CD4-positive, alpha-beta memory T cell (primary cell): ENCODE measurements at places on chromosomes 5 and 9.

- no peak for DNase-seq
Observed at GRCh38 chr9:130933114-130934046, 5.7 kb downstream of the FIBCD1 start.

DNA sequence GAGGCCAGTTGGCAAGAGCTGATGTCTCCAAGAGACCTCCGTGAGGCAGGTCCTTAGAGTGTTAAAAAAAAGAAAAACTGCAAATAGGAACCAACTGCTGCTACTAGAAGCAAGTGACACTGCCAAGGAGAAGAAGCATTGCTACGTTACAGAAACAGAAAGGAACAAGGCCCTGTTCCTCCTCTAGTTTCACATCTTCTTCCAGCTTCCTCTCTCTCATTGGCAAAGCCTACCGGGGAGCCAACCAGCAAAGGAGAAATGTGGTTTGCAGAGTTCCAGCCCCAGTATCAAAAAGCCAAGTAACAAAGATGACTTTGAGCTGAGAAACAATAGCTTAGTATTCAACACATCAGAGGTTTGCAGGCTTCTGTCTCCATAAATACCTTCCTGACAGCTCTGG is 145.9 kb downstream of the PRELID2 start:
- no peak for DNase-seq

DNA sequence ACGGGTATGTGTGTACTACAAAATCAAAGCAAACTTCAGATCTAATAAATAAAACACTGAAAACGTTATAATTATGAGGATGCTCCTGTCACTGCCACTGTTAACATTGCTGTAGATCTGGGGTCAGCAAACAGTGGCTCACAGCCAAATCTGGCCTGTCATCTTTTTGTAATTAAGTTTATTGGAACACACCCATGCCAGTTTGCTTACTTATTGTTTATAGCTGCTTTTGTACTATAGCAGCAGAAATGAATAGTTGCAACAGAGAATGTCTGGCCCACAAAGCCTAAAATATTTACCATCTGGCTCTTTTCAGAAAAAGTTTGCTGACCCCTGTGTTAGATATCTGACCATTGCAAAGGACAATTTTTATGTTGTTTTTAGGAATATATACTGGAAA is 32.1 kb downstream of the PRRC1 start:
- no peak for DNase-seq

DNA sequence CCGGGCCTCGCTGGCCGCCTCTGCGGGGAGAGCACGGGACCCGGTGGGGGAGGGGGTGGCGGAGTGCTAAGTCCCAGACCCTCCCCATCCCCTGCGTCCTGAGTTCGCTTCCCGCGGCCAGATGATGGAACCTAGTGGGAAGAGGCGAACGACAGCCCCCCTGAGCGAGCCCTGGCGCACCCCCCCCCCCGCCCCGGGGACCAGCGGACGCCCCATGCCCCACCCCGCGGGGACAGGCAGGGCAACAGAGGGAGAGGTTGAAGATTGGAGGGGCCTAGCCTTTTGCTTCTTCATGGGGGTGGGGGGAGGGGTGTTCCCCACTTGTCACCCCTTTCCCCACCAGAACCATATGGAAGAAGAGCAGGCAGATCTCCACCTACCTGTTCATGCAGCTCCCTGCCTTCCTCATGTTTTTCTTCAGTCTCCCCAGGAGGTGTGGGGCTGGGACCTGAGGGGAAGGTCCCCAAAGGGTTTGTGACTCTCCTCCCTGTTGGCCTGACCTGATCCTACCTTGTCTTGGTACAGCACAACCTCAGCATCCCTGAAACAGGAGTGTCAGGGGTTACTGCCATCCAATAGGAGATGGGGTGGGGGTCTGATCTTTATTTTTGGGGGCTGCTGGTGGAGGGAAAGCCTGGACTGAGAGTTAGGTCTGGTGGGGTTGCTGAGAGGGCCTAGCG is 485 bp downstream of the FAM53C start:
- no peak for DNase-seq

- DNase-seq = no peak
Observed at GRCh38 chr5:178383919-178384815, 151.6 kb upstream of the PHYKPL start.

- DNase-seq = no peak
Observed at GRCh38 chr5:173862047-173862477, 26.1 kb upstream of the CPEB4 start.

- no peak for DNase-seq
Observed at GRCh38 chr9:80440724-80441123, 869.0 kb downstream of the TLE4 start.

DNA sequence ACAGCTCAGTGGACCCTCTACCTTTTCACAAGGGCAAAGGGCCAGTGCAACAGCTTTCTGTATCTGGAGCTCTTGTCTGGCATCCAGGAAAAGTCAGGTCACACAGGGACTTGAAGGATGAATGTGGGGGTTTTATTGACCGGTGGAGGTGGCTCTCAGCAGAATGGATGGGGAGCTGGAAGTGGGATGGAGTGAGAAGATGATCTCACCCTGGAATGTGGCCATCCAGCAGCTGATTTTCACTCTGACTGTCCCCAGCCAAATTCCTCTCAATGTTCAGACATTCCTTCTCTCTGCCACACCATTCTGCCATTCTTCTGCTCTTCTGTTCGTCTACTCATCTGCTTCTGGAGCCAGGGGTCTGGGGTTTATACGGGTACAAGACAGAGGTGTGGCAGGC is 1119.9 kb downstream of the TAF11L14 start:
- no peak for DNase-seq

DNA sequence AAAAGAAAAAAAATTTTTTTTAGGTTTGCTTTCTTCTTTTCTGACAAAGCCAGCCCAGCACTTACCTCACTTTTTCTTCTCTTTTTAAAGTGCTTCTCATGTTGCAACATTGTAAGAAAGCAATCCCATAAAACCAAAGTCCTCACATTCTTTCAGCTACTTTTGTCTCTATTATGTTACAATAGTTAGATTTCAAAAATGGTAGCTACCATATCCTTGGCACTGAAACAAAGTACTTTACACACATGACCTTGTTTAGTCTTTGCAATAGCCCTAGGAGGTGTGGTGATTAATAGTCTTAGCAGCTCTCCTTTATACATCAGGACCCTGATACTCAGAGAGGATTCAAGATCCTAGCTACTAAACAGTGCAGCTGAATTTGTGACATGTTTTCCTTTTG is 23.5 kb upstream of the CARTPT start:
- DNase-seq = no peak

DNA sequence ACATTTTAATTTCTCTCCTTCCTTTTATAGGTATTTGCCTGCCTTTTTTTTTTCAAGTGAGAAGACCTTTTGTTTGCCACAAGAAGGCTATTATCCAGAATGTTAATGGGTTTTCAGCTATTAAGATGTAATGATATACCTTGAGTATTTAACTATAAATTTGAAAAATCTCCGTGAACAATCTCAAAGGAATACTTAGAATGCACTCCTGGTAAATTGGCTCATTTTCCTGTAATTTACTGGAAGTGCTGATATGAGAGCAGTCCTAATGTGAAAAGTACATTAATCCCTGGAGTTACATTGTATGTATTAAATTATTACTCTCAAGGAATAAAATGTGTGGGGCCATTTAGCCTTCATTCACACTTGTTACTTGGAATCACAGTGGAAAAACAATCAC is 32.4 kb downstream of the AOPEP start:
- no peak for DNase-seq

DNA sequence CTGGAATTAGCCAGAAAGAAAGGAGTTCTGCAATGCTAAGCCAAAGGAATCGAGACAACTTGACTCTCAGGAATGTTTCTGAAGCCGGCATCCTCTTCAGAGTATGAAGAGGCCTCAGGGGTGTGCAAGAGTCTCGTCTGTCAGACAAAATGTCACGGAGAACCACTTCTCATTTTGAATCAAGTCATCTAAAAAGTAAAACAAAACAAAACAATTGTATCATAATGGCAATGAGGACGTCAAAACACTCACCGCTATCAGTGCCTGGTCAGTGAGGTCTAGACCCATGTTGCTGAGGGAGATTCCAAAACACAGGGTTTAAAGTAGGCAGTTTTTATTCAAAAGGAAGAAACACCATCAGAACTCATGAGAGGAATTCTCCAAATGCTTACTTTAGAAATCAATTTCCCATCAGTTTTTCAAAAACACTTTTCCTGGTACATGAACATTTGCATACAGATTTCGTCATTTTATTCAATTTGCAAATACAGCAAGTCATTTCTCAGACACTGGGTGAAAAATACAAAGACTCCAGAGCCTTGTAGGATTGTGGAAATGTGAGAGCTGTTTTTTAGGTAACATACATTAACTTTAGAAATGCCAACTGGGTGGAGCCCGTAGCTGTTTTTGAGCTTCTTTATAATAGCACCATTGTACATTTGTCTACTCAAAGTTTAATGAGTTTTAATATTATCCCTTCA is 89.5 kb upstream of the MAP3K1 start:
- no peak for DNase-seq

GRCh38 chr9:79210541-79211243 is 361.1 kb upstream of the TLE4 start:
- DNase-seq = no peak

- no peak for DNase-seq
Observed at GRCh38 chr9:79809931-79810330, 238.2 kb downstream of the TLE4 start.

GRCh38 chr9:121781701-121782464 is 130.4 kb downstream of the DAB2IP start:
- no peak for DNase-seq

- no peak for DNase-seq
Observed at GRCh38 chr5:135645336-135646180, 66.8 kb upstream of the CXCL14 start.

DNA sequence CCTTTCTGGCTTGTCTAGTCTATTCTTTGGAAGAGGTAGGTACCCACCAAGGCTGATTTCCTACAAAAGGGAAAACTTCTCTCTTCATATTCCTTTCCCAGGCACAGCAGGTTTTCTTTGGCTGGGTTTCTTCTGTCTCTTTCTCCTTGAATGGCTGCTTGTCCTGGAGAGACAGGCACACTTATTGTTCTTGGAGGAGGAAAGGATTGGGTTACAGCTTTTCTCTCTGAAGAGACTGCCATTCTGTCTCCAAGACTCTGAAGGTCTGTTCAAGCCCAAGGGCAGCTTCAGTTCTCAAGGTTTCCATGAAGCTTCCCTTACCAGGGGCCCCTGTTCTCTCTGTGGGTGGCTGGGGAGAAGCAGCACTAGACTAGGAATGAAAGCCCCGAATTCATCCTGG is 33.9 kb downstream of the ACTBL2 start:
- DNase-seq = no peak

- DNase-seq = no peak
Observed at GRCh38 chr5:59054963-59055528, 472.2 kb downstream of the RAB3C start.

- DNase-seq = no peak
Observed at GRCh38 chr9:107734256-107735013, 244.9 kb upstream of the KLF4 start.

DNA sequence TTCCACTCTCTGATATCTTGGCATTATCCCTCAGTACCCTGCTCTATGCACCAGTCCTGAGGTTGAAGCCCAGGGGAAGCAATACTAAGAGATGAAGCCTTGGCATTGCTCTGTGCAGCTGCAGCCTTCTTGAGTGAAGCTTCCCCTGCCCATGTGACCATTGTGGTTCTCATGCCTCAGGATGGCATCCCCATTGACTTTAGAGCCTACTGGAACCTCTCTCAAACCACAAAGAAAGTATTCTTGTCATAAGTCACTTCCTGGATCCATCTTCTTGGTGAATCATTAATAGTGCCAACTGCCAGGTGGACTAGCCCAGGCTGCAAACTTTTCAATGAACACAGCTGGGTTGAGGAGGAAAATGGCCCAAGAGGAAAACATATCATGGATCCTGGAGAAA is 283.9 kb upstream of the RFX3 start:
- DNase-seq = no peak

- DNase-seq = no peak
Observed at GRCh38 chr5:111016801-111017200, 54.7 kb upstream of the TSLP start.

GRCh38 chr9:14014744-14015143 is 299.2 kb downstream of the NFIB start:
- DNase-seq = no peak

GRCh38 chr9:137320555-137321384 is 18.7 kb upstream of the NRARP start:
- no peak for DNase-seq

DNA sequence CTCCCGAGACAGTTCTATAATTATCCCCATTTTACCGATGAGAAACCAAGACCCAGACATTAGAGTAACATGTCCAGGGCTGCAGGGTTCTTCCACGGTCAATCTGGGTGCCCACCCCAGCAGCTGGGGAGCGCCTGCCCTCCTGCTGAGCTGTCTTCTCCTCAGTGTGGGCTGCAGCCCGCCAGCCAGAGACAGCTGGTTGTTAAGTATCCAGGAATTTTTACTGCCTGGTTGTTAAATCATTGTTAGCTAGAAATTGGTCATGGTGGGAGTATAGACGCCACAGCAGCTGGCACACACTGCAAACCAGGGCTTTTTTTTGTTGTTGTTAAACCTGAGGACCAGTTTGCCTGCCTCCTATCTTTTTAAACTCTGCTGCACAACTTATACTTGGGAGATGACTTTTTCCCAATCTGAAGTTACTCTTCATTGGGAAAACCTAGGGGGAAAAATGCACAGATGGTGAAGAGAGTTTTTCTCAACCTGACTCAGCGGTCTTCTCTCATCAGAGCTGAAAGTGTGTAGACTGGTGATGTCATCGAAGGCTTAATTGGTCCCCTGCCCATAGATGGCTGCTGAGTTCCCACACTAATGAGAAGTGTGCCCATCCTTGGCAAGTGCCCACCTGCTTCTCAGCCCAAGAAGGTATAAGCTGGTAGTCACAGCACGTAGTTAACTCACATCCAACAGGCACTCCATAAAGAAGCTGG is 208.6 kb downstream of the DRD1 start:
- no peak for DNase-seq

DNA sequence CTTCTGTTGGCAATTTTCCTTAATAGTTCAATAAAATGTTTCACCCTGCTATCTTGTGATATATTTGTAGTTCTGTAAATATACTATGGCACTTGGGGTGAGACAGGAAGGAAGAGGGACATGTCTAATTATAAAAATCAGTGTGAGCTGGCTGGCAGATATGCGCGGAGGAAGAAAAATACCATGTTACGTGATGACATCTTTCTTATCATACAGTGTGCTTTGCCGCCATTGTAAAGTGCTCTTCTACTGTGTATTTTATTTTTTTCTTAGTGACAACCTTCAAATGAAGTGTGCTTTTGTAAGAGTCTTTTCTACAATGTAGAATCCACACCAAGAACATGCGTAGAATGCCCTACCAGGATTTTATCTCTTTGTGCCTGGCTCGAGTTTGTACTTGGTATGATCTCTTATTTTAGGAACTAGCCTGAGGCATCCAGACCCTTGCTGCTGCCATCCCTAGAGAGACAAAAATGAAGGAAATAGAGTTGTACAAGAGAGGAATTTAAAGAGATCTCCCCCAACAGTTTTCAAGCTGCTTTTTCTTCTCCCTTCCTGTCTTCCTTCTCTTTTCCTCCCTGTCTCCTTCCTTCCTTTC is 46.7 kb upstream of the RIOK2 start:
- DNase-seq = no peak

- no peak for DNase-seq
Observed at GRCh38 chr5:175706499-175706898, 48.6 kb downstream of the HRH2 start.
